Activated CD8-positive, alpha-beta memory T cell treated with anti-CD3 and anti-CD28 coated beads for 36 hours (primary cell): ENCODE measurements at places on chromosomes 5 and 9. TPM values are rescaled to one million over a fixed set of nuclear protein-coding genes. Genes with fewer than 3 reads are reported as not detected.

The CD274 gene
- 20.3 TPM for total RNA-seq

The FBP2 gene
- not detected for total RNA-seq

The PRDM9 gene
- not detected for total RNA-seq

The PCDHGB5 gene
- total RNA-seq: 0.15 TPM

The BHMT2 gene
- total RNA-seq: not detected

The SPAAR gene
- total RNA-seq: not detected

The JAKMIP2 gene
- 1.3 TPM for total RNA-seq

The SLC25A2 gene
- total RNA-seq: 0.21 TPM
